ENCODE measurements at places on chromosomes 12 and 14.

DNA sequence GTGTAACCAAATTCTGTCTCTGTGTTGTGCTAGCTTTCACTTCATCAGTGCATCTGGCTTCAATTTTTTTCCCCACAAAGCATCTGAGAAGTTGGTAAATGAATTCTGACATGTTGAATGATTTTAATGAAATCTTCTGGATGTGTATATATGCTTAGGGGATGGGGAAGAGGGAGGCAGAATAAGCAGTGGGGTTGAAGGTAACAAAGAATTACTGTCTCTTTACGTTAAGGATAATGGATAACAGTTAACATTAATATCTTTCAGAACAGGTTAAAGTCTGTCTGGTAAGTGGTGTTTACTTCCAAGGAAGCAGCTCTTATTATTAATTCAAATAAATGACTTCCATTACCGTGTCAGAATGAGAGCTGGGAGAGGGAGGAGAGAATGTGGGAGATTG, 261.7 kb downstream of the ERC1 start:
- no peak for DNase-seq

DNA sequence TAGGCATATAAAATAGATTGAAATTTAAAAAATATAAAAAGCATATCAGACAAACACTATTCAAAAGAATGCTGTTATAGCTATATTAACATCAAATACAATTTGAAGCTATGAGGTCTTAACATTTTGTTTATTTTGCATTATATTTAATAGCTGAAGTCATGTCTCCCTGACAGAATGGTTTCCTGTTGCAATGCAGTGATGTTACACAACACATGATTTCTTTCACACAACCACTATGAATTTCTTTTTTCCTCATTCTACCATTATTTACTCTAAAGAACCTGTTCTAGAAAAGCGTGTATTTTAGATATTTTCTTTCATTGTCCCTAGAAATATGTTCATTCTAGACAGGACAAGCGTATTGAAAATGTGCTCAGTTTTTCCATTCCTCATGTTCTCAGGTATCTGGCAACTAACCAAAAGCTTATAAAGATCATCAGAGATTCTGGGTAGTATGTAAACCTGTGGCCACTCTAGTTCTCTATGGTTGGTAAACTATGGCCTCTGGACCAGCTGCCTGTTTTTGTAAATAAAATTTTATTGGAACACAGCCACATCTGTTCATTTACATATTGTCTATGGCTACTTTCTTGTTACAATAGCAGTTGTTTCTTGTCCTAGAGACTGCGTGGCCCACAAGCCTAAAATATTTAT, 183.8 kb downstream of the FOXA1 start:
- peak; percentile 50 for DNase-seq

DNA sequence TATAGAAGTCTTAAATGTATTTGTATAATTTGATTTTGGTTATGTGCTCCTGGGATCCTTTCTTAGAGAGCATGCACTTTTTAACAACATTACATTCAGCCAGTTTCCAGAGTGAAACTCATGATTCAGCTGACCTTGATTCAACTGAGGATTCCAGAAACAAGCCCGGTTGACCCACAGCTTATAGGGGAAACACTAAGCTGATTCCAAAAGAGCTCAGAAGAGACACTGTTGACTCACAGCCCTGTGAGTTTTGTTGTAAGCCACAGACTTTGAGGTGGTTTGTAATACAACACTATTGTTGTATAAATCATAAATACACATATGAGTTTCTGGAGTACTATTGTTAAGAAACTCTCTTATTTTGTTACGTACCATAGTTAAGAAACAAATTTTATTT, 133.8 kb upstream of the MGAT4C start:
- no peak for DNase-seq

DNA sequence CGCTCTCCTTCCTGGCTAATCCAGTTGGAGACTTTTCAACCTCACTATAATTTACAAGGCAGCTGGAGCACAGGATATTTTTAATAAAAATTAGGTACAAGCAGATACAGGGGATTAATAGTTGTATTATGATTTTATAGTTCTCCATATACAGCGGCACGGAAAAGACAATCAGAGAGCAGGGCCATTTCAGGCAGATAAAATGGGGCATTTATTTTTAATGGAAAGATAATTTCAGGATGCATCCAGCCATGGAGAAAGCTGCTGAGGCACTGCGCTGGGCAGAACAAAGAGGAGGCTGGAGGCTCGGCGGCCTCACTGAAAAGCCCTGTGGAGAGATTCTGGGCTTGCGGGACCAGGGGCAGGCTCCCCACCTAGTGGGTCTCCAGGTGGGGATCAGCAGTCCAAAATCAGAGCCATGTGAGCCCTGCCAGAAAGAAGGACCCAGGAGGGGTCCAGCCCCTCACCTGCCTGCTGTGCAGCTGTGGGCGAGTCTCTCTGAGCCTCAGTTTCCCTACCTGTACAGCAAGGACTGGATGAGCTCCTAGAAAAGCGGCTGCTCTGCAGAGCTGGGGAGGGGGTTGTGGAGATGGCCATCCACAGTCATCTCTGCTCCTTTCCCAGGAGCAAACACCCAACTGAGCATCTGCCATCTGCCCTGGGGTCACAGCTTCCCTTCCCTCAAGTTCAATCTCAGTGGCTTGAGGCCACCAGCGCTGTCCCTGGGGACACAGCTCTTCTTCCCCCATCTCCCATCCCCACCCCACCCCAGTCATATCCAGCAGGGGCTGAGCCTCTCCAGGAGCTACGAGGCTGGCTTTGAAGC, 23.9 kb upstream of the C14orf180 start:
- DNase-seq, result no peak

DNA sequence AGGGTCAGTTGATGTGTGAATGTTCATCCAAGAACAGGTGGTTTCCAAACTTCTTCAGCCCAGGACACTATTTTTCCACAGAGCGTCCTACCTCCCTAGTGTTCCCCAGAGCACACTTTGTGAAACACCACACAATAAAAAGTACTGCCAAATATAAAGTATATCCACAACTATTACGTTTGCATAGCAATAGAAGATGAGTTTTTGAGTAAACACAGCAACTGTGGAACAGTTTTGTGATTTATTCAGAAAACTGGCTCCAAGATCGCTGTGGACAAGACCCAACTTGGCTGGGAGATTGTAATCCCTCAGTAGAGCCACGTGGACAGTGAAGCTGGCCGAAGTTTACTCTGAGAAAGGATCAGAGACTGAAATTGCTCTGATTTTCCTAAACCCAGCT, 14.5 kb upstream of the MAP1LC3B2 start:
- DNase-seq, result no peak

- no peak for DNase-seq
Measured at GRCh38 chr14:34234258-34234657, 227.8 kb downstream of the SPTSSA start.

- DNase-seq, result no peak
Measured at GRCh38 chr12:121170151-121170550, 37.5 kb downstream of the P2RX7 start.

DNA sequence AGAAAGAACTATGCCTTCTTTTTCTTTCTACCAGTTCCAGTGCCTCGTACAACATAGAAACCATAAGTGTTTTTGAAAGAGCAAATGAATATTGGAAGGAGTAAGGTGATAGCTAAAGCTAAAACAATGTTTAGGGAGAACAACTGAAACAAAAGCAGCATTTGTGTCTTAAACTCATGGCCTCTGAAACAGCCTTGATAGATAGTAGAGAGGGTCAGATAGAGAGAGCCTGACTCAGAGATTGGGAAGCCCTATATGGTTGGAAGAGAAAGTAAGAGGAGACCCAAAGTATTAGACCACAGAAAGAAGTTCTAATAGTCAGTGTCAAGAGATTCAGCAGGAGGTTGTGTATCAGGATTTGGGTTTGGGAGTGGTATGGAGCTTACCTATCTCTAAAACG, 79.6 kb upstream of the IFNG-AS1 start:
- no peak for DNase-seq

- DNase-seq, result no peak
Measured at GRCh38 chr14:71116568-71117122, 209.4 kb downstream of the PCNX1 start.

DNA sequence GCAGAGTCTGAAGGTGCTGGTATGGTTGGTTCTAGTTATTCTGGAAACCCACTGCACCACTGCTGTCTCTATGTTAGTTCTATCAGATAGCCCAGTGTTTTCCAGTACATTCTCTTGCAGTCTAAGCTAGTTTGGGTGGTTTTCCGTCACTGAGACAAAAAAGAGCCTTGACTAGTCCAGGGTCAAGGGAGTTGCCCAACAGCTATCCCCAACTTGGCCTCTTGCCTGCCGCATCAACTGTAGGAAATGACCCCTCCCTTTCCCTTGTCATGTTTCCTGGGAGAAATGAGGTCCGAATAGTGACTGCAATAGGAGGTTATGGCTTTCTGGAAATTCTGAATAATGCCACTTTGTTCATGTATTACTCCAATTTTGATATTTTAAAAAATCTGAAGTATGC, 160.4 kb downstream of the EFCAB11 start:
- no peak for DNase-seq

DNA sequence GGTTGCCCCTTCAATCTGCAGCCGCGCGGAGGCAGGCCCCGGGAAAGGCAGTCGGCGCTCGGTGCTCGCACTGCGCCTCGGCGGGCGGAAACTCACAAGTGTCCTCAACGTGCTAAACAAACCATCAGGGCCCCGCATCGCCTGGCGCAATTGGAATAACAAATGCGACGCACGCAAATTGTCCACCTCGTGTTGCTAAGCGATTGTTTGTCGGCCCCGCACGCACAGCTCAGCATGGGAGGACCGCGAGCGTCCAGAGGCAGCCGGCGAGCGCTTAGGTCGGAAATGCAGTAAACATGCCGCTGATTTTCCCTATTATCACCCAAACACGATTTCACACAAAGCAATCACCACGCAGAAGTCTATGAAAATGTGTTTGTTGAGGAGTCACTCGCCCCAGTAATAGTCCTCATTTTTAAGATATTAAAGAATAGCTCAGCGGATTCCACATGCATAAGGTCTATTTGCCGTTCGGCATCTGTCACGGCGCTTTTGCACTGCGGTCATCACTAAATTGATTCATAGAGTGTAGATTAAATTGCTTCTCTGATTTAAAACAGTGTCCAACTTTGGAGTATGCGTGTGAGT, 3.2 kb upstream of the GSC start:
- DNase-seq, result no peak

GRCh38 chr14:60553808-60554207, 44.9 kb downstream of the SIX6 start:
- no peak for DNase-seq

DNA sequence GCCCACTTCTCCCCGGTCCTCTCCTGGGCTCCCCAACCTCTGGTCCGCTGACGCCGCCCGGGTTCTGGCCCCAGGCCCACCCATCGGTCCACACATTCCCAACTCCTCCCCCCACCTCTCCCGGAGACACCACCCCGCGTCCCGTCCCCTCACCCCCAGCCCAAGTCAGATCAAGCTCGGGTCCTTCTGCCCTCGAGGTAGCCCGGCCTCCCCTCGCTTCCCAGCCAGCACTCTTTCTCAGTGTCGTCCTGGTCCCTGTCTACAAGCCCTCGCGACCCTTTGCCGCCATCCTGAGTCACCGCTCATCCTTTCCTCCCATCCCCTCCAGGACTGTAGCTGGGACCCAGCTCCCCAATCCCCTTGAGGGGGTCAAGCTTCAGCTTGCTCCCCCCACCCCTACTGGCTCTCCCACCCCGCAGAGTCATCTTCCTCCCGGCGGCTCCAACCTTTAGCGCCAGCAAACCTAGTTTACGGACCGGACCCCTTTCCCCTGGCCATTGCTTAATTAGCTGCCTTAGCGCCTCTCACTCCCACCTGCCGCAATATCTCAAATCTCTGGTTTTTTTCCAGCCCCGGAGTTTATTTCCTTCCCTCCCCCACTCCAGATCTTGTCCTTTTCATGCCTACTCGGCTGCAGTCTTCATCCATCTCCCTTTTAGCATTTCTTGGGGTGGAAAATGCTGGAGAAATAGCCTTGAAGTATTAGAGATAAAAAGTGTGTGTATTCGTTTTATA, 1.1 kb downstream of the PPP4R4 start:
- DNase-seq, result peak; percentile 30

DNA sequence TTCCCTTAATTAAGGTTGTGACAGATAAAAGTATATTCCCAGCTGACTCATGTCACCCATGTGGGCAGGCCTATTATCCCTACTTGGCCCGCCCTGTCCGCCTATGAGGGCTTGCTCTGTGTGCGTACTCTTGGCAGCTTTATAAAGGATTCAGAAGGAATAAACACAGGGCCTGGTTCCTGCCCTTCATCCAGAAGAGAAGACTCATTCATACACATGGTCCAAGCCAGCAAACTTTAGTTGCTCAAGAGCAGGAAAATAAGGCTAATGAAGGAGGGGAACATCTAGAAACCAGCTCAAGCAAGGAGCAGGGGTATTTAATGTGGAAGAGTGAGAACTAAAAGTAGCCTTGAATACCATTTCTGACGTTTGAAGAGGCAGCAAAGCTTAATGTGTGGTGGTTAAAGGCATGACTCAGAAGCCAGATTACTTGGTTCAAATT, 141.9 kb downstream of the CRADD start:
- DNase-seq, result no peak

GRCh38 chr12:131829791-131830334, 1.7 kb downstream of the MMP17 start:
- peak; percentile 52 for DNase-seq
